ENCODE measurements at places on chromosomes 3 and 15. TPM values are rescaled to one million over a fixed set of nuclear protein-coding genes. Genes with fewer than 3 reads are reported as not detected.

Gene ZNF860
- total RNA-seq = 4.6 TPM

Gene SLC9C1
- total RNA-seq = 0.18 TPM

GRCh38 chr3:128933213-128933921 is 53.9 kb downstream of the ACAD9 start:
- H3K4me1 ChIP-seq = no peaks in the 10 kb centered on the region
- no peaks in the 10 kb centered on the region for H3K36me3 ChIP-seq
- DNase-seq = no peak
- no peak overlapping the region for H3K27ac ChIP-seq
- H3K27me3 ChIP-seq = no peaks in the 10 kb centered on the region
- no peak overlapping the region for H3K4me3 ChIP-seq

DNA sequence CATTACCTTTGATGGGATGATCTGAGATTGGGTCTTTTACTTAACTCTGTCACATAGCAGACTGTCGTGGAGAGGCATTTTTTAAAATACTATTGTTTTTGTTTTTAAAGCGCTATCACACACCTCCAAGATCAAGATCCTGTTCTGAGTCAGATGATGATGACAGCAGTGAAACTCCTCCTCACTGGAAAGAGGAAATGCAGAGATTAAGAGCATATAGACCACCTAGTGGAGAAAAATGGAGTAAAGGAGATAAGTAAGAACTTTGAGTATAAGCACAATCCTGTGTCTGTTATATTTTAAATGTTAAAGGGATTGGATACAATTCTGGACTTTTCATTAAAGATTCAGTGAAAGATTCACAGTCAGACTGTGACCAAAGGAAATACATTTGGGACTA is 18.4 kb upstream of the ZBTB47 start:
- H3K27ac ChIP-seq = no peak overlapping the region
- DNase-seq = no peak
- peaks cover 26% of the 10 kb centered on the region for H3K4me1 ChIP-seq
- peaks cover 100% of the 10 kb centered on the region for H3K36me3 ChIP-seq
- no peaks in the 10 kb centered on the region for H3K27me3 ChIP-seq

DNA sequence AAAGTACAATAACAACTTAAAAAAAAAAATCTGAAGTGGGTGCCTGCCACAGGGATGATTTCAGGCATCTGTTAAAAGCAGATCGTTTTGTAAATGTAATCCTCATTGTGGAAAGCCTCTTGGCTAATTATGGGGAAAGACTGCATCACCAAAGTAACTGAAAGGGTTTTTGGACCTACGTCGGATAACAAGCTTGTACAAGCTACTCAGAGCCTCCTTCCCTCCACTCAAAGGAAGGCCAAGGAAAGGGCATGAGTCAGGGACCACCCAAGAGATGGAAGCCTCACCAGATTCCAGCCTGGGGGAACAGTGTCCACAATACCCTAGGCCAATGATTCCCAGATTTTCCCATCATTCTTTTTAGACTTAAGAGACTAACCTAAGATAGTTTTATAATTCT is 84.3 kb downstream of the ATP1B3 start:
- no peaks in the 10 kb centered on the region for H3K4me1 ChIP-seq
- no peak for DNase-seq
- H3K4me3 ChIP-seq = no peak overlapping the region
- no peak overlapping the region for H3K27ac ChIP-seq
- no peaks in the 10 kb centered on the region for H3K36me3 ChIP-seq

Gene RAD51
- 0.43 TPM for total RNA-seq

DNA sequence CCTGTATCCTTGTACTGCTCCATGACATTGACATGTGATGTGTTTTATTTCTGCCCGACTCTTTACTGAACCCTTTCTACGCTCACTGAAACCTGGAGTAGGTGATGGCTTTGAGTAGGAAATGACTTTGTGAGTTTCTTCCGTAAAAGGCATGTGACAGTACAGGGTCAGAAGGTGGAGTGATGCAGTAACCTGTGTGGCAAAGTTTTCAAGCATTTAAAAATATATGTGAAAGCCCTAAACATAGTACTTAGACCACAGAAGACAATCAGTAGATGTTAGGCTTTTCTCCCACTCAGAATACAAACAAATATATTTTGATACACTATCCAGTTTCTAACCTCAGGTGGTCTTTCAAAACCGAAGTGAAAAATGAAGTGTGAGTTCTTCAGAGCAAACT is 31.3 kb upstream of the SACM1L start:
- no peak overlapping the region for H3K4me3 ChIP-seq
- no peak overlapping the region for H3K27ac ChIP-seq
- no peaks in the 10 kb centered on the region for H3K36me3 ChIP-seq
- peaks cover 13% of the 10 kb centered on the region for H3K4me1 ChIP-seq
- no peaks in the 10 kb centered on the region for H3K27me3 ChIP-seq

Gene MINAR1
- total RNA-seq = 1.6 TPM

Gene IRAK2
- 4.8 TPM for total RNA-seq

DNA sequence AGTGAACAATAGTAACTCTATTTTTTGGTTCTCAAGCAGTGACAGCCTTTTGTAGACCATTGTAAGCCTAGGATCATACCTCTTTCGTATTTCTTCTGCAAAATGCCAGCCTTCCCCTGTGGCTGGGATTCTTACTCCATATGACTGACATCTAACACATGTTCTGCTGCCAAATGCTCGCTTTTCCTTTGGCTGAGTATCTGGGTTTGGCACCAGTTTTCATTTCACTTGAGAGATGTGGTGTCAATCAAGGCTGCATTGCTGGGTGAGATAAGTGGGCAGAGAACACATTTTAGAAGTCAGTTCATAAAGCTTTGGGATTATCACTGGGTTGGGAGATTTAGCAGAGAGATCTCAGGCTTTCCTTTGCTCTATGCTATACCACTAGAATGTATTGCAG is 514.7 kb upstream of the SGO1 start:
- H3K27me3 ChIP-seq = no peaks in the 10 kb centered on the region
- no peaks in the 10 kb centered on the region for H3K4me1 ChIP-seq
- H3K4me3 ChIP-seq = no peak overlapping the region
- no peaks in the 10 kb centered on the region for H3K36me3 ChIP-seq
- no peak for DNase-seq

DNA sequence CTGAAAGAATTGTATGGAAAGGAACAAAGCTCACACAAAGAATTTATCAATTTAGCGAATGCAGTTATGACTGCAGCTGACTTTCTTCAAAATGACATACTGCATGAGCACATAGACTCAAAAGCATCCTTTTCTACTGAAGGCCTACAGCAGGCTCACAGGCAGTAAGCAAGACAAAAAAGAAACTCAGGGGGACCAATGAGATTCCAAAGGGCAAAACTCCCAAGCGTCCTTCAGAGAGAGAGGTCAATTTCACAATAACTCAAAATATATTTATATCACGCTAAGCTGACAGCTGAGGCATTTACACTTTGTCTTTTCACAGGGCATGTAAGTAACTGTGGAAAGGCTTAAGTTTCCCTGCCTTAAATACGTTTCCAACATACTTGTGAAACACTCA is 427.9 kb upstream of the RASGRP1 start:
- H3K36me3 ChIP-seq = no peaks in the 10 kb centered on the region
- no peaks in the 10 kb centered on the region for H3K27me3 ChIP-seq

Gene CHAC1
- total RNA-seq = 2.2 TPM

- no peak overlapping the region for H3K27ac ChIP-seq
- no peaks in the 10 kb centered on the region for H3K27me3 ChIP-seq
Observed at GRCh38 chr15:70268698-70269251, 171.1 kb upstream of the TLE3 start.

Gene RBP2
- not detected for total RNA-seq

Gene GNAT1
- total RNA-seq = not detected

GRCh38 chr3:23035927-23036640 is 167.0 kb upstream of the UBE2E2 start:
- no peak for DNase-seq
- H3K4me1 ChIP-seq = no peaks in the 10 kb centered on the region
- peaks cover 6% of the 10 kb centered on the region for H3K27me3 ChIP-seq
- no peak overlapping the region for H3K4me3 ChIP-seq
- H3K27ac ChIP-seq = no peak overlapping the region

GRCh38 chr3:2334921-2335320 is 236.3 kb downstream of the CNTN4 start:
- H3K27ac ChIP-seq = no peak overlapping the region
- H3K4me1 ChIP-seq = no peaks in the 10 kb centered on the region
- no peaks in the 10 kb centered on the region for H3K27me3 ChIP-seq

DNA sequence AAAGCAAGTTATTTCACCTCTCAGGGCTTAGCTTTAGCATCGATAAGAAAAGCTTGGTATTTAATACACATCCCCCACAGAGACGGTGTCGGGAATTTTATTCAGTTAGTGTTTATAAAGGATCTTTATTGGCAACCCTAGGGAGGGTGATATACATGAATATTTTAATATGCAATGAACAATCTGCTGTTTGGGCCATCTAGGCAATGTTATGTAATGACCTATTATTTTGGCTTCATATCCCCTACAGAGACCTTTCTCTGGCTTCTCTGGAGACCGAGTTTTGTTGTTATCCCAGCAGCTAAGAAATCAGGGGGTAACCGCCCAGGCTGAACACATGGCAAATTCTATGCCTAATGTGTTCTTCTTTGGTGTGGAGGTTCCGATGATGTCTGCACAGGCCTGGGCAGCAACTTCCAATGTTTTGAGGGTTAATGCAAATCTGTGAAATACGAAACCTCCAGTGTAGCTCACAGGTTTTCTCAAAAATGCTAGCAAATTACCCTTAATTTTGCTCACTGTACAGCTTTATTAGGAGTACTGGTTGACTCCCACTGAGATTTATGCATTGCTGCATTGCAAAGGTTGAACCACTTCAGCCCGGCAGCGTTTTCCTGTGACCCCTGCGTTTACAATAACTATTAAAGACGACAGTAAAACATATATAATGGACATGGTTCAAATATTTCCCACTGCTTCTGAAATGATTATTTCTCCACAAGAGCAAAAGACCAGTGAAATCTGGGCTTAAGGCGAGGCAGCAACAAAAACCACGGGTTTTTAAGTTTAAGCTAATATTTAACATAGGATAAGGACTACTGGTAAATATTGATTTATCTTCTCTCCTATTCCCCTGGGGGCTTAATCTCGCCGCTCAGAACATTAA is 298.3 kb upstream of the NR2E3 start:
- no peaks in the 10 kb centered on the region for H3K36me3 ChIP-seq
- no peaks in the 10 kb centered on the region for H3K27me3 ChIP-seq
- H3K4me3 ChIP-seq = no peak overlapping the region

DNA sequence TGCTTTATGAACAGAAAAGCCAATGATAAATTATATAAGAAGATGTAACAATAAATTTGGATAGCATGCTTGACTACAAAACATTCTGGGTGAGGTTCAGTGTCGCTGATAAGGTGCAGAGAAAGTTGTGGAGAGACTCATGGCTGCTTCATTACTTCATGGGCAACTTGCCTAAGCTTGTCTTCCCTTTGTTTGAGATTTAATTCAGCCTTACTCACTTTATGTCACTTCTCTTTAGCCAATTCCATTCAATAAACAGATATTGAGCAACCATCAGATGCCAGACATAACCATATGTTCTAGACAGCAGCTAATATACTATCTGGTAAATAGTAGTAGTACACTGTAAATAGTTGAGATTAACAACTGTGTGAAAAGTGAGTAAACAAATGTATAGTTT is 401.5 kb upstream of the FRG2C start:
- no peak overlapping the region for H3K27ac ChIP-seq
- DNase-seq = no peak
- no peaks in the 10 kb centered on the region for H3K4me1 ChIP-seq
- no peaks in the 10 kb centered on the region for H3K36me3 ChIP-seq

DNA sequence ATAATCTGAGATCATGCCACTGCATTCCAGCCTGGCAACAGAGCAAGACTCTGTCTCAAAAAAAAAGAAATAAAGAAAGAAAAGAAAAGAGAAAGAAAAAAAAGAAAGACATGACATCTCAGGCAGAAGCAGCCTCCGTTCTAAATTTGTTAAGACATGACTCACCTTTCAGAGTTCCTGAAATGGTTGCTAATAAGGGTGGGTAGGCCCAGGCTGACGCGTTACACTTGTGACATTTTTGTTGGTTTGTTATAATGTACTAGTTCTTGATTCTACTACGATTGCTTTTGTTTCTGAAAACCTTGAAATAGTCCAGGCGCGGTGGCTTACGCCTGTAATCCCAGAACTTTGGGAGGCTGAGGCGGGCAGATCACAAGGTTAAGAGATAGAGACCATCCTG is 21.0 kb downstream of the SLC25A20 start:
- H3K36me3 ChIP-seq = peaks cover 10% of the 10 kb centered on the region
- peaks cover 5% of the 10 kb centered on the region for H3K4me1 ChIP-seq
- H3K27ac ChIP-seq = no peak overlapping the region

- no peaks in the 10 kb centered on the region for H3K36me3 ChIP-seq
- no peaks in the 10 kb centered on the region for H3K27me3 ChIP-seq
- H3K27ac ChIP-seq = no peak overlapping the region
- H3K4me3 ChIP-seq = no peak overlapping the region
- H3K4me1 ChIP-seq = peaks cover 14% of the 10 kb centered on the region
Observed at GRCh38 chr15:63366451-63366850, 15.2 kb downstream of the CA12 start.

GRCh38 chr3:41331041-41331440 is 131.7 kb downstream of the CTNNB1 start:
- no peaks in the 10 kb centered on the region for H3K27me3 ChIP-seq
- DNase-seq = no peak
- H3K4me3 ChIP-seq = no peak overlapping the region
- no peak overlapping the region for H3K27ac ChIP-seq
- no peaks in the 10 kb centered on the region for H3K36me3 ChIP-seq

DNA sequence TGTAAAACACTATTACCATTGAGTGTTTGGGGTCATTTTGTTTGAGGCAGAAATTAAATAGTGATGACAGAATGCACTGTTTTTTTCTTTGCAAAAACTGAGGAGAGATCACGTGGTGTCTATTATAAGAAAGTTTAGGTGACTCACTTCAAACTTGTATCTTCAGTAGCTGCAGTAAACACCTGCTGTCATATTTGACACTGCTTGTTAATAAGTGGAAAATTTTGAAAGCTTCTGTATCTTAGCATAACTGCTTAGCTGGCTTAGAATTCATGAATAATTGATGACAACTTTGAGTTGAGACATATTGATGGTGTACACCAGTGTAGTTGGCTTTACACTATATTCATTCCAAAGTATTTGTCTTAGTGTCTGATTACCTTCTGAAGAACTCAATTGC is 29.7 kb upstream of the MDFIC2 start:
- no peaks in the 10 kb centered on the region for H3K4me1 ChIP-seq
- H3K27me3 ChIP-seq = no peaks in the 10 kb centered on the region
- H3K36me3 ChIP-seq = no peaks in the 10 kb centered on the region
- H3K4me3 ChIP-seq = no peak overlapping the region
- DNase-seq = no peak

- no peak overlapping the region for H3K4me3 ChIP-seq
- H3K27ac ChIP-seq = no peak overlapping the region
- DNase-seq = no peak
Observed at GRCh38 chr3:141746962-141747361, 8.9 kb downstream of the RNF7 start.

Gene ALG1L2
- total RNA-seq = 2.0 TPM

- peak overlapping the region; percentile 75 for H3K27ac ChIP-seq
- H3K4me1 ChIP-seq = no peaks in the 10 kb centered on the region
- DNase-seq = no peak
- H3K27me3 ChIP-seq = no peaks in the 10 kb centered on the region
- H3K36me3 ChIP-seq = no peaks in the 10 kb centered on the region
Observed at GRCh38 chr3:136787349-136787748, 31.6 kb upstream of the SLC35G2 start.

GRCh38 chr3:196967412-196968232 is 1.0 kb downstream of the PIGZ start:
- H3K27ac ChIP-seq = no peak overlapping the region
- H3K4me1 ChIP-seq = peaks cover 13% of the 10 kb centered on the region
- no peaks in the 10 kb centered on the region for H3K27me3 ChIP-seq
- no peaks in the 10 kb centered on the region for H3K36me3 ChIP-seq

GRCh38 chr3:78967061-78967460 is 800.7 kb downstream of the ROBO1 start:
- no peak overlapping the region for H3K4me3 ChIP-seq
- no peaks in the 10 kb centered on the region for H3K4me1 ChIP-seq
- H3K27me3 ChIP-seq = no peaks in the 10 kb centered on the region
- H3K27ac ChIP-seq = no peak overlapping the region
- no peak for DNase-seq
